IPS-NIHi11 (cell line): ENCODE measurements at places on chromosomes 4 and X.

DNA sequence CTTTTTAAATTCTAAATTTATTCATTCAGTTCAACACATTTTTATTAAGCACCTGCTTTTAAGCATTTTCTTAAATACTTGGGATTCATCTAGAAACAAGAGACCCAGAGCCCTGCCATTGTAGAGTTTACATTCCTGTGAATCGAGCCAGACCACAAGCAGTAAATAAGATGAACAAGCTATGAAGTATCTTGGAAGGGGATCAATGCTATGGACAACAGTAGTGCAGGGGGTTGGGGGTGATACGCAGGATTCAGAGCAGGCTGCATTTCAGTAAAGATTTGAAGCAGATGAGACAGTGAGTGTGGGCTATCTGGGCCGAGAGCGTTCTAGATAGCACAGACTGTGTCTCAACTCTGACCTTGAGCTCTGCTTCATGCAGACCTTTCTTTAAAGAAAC is 35.1 kb downstream of the CLDN22 start:
- no peak for DNase-seq

- DNase-seq = no peak
These were observed 8.5 kb downstream of the LDB2 start for GRCh38 chr4:16889945-16890344.

- peak; percentile 82 for DNase-seq
These were observed at the start of gene RPL10 for GRCh38 chrX:154397888-154398667. RPL10 (plus strand) TSS chrX:154398377; CDS start chrX:154398520, 143 bp downstream.

DNA sequence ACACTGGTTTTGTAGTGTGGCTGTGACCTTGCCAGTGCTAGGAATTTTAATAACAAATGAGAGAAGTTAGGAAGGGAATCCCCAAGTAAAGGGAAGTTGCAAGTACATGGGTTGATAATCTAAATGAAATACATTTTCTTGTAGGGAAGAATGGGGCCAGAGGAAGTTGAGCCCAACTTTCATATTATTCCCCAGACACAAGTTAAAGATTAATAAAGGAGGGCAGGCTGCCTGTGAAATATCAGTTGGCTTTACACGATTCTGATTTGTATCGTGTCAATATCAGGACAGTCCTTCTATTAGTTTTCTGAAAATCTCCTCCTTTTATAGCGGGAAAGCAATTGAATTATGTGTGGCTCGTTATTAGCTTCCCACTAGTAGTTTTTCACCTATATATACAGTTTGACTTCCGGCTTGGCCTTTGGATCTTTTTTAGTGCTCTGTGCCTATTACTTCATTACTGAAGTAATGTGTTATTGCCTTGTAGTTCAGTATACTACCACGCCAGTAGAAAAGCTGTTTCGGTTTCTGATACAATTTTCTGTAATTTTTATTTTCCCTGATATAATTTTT is 1.7 kb downstream of the PDLIM5 start:
- no peak for DNase-seq

DNA sequence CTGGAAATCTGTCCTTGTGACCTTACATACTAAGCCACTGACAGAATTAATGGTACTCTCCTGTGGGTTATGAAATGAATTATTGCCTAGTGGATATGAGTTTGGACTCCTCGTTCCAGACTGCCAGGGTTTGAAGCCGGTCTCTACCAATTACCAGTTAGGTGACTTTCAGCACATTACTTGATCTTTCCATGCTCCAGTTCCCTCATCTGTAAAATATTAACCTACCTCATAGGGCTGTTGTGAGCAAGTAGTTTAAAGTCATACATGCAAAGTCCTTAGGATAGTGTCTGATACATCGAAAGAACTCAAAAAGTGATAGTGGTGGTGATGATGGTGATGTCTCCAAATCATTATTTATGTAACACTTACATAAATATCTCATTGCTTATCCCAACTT is 373.5 kb upstream of the ARX start:
- no peak for DNase-seq
